ENCODE measurements at places on chromosomes 5 and 9. TPM values are rescaled to one million over a fixed set of nuclear protein-coding genes. Genes with fewer than 3 reads are reported as not detected.

GABRA1 gene
- 0.13 TPM for total RNA-seq

TOPORS gene
- 19.8 TPM for total RNA-seq

PHYHD1 gene
- 23.9 TPM for total RNA-seq

CERCAM gene
- 57.6 TPM for total RNA-seq

PCA3 gene
- total RNA-seq, result 0.58 TPM

TRIM7 gene
- 18.8 TPM for total RNA-seq

MED7 gene
- total RNA-seq, result 13.4 TPM

PSIP1 gene
- total RNA-seq, result 42.0 TPM

PCDHGB4 gene
- total RNA-seq, result 4.2 TPM

SOWAHA gene
- total RNA-seq, result 0.04 TPM

FAM200C gene
- total RNA-seq, result 11.9 TPM

TENT4A gene
- total RNA-seq, result 9.0 TPM

FOXD4 gene
- 0.58 TPM for total RNA-seq

SLC45A2 gene
- 0.09 TPM for total RNA-seq

SPATA31D4 gene
- total RNA-seq, result not detected

PFN3 gene
- not detected for total RNA-seq

ZNF883 gene
- total RNA-seq, result 4.6 TPM

LCP2 gene
- total RNA-seq, result 4.4 TPM

TARS1 gene
- 93.5 TPM for total RNA-seq

HMMR gene
- total RNA-seq, result 10.8 TPM

DBH gene
- total RNA-seq, result not detected

RANBP17 gene
- 21.3 TPM for total RNA-seq

DDX4 gene
- total RNA-seq, result 0.04 TPM

INSL6 gene
- total RNA-seq, result not detected

CDH10 gene
- 0.35 TPM for total RNA-seq

ANGPTL2 gene
- total RNA-seq, result 75.6 TPM

CCDC112 gene
- total RNA-seq, result 8.0 TPM

RETREG1 gene
- total RNA-seq, result 67.3 TPM

TMC1 gene
- total RNA-seq, result 0.49 TPM

KLF4 gene
- 24.0 TPM for total RNA-seq

FABP6 gene
- total RNA-seq, result 0.09 TPM

CORO2A gene
- total RNA-seq, result 0.13 TPM

ABCA1 gene
- total RNA-seq, result 12.1 TPM

AJM1 gene
- total RNA-seq, result 1.2 TPM

NR2F1-AS1 gene
- 3.8 TPM for total RNA-seq

ASTN2 gene
- 3.5 TPM for total RNA-seq

SCGB3A1 gene
- total RNA-seq, result 1.8 TPM

TRIM14 gene
- total RNA-seq, result 0.40 TPM
